NCI-H526 treated with DMSO at 0.1 percent for 48 hours (cell line): ENCODE measurements at places on chromosomes 2 and 18.

DNA sequence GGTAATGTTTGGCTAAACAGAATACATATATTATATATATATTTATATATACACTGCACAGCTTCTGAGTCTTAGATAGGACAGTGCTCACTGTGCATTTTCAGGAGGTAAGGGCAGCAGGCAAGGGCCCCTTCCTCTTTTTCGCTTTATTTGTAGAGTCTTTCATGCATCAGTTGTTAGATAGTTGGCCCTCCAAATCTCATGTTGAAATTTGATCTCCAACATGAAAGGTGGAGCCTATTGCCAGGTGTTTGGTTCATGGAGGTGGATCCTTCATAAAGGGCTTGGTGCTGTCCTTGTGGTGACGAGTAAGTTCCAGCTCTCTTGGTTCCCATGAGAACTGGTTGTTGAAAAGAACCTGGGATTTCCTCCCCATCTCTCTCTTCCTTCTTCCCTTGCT is 48.1 kb downstream of the TSN start:
- peak; percentile 66 for DNase-seq

DNA sequence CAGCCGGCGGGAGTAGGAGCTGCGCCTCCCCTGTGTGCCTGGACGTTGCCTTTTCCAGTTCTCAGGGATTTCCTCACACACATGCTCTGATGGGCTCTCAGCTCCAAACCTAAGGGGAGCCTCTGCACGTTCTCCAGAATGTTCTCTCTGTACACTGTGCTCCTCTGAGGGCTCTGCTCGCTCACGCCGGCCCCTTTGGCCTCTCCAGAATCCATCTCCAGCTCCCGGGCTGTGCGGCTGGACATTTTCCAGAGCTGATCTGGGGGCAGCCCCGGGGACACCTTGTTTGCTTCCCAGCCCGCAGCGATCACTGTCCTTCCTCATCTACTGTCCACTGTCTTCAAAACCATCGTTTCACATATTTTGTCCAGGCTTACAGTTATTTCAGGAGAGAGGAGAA is 245.4 kb upstream of the HDAC4 start:
- no peak for DNase-seq

- DNase-seq = peak; percentile 29
These were observed 2.9 kb upstream of the ATOH8 start for GRCh38 chr2:85750587-85751575.

GRCh38 chr2:168456521-168457189 is 583 bp downstream of the CERS6 start:
- DNase-seq = peak; percentile 75

DNA sequence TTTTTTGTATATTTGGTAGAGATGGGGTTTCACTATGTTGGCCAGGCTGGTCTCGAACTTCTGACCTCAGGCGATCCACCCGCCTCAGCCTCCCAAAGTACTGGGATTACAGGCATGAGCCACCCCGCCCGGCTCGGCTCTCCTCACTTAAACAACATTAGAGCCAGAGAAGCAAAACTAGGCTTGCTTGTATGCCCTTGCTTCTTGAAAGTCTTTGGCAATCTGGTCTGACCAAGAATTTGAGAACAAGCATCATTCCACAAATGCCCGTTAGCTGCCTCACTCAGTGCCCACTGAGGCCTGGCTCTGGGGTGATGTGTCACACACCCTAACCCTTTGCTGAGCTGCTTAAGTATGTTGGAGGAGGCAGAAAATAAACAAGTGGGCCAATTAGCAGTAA is 33.5 kb downstream of the SOWAHC start:
- DNase-seq = no peak

- no peak for DNase-seq
These were observed 16.2 kb downstream of the TANC1 start for GRCh38 chr2:158984604-158985135.

GRCh38 chr18:69631281-69631680 is 230.6 kb downstream of the DOK6 start:
- no peak for DNase-seq

DNA sequence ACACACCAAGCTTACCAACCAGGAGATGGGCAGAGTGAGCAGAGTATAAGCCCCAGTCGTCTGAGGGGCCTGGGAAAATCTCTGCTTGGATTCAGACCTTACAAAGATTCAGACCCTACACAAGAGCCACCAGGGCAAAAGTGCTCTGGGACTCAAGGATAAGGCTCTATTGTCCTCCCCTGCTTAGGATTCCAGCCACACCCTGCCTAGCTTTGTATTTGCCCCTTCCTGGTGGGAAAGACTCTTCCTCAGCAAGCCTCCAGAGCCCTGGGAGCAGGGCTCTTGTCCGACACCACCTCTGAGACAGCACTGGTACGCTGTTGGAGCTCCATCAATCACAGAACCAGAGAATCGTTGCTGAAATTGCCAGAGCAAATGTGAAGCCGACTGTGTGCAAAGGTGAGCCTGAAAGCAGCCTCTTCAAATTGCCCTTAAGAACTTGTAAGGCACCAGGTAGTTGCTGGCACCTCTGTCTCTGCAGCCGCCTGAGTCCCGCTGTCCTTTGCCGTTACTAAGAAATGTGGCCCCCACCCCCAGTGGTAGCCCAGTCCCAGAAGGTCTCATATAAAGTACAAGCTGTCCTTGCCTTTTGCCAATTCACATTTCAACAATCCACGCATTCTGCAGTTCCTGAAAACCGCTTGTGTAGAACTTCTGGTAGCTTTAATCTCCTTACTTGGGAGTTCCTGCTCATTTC is 148.7 kb downstream of the CTIF start:
- DNase-seq = no peak
